ENCODE measurements at places on chromosomes 2 and 18.

DNA sequence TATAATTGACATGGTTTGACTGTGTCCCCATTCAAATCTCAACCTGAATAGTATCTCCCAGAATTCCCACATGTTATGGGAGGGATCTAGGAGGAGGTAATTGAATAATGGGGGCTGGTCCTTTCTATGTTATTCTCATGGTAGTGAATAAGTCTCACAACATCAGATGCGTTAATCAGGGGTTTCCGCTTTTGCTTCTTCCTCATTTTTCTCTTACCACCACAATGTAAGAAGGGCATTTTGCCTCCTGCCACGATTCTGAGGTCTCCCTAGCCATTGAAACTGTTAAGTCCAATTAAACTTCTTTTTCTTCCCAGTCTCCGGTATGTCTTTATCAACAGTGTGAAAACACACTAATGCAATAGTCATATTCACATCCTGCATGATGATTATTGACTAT lies 1073.3 kb upstream of the CDH2 start:
- no peaks in the 10 kb centered on the region for H3K4me1 ChIP-seq
- H3K36me3 ChIP-seq, result no peaks in the 10 kb centered on the region
- DNase-seq, result no peak
- no peak overlapping the region for H3K4me3 ChIP-seq

- H3K36me3 ChIP-seq, result no peaks in the 10 kb centered on the region
- H3K4me1 ChIP-seq, result no peaks in the 10 kb centered on the region
- no peak for DNase-seq
- no peak overlapping the region for H3K4me3 ChIP-seq
- no peaks in the 10 kb centered on the region for H3K27me3 ChIP-seq
Measured at GRCh38 chr2:205865056-205865455, 182.8 kb downstream of the NRP2 start.

DNA sequence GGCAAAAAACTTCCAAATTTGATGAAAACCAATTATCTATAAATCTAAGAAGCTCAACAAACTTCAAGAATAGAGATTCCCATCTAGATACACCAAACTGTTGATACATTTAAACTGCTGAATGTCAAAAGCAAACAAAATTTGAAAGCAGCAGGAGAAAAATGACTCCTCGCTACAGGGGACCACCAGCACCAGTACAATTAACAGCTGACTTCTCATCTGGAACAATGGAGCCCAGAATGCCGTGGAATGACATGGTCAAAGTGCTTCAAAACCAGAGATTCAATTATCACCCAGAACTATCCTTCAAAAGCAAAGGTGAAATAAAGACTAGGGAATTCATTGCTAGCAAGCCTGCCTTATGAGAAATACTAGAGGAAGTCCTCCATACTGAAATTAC lies 11.6 kb downstream of the SRSF7 start:
- H3K27me3 ChIP-seq, result no peaks in the 10 kb centered on the region
- peaks cover 38% of the 10 kb centered on the region for H3K4me1 ChIP-seq
- H3K36me3 ChIP-seq, result peaks cover 20% of the 10 kb centered on the region
- no peak overlapping the region for H3K27ac ChIP-seq

- no peak overlapping the region for H3K27ac ChIP-seq
- H3K4me3 ChIP-seq, result no peak overlapping the region
- no peaks in the 10 kb centered on the region for H3K36me3 ChIP-seq
- no peaks in the 10 kb centered on the region for H3K27me3 ChIP-seq
- no peaks in the 10 kb centered on the region for H3K4me1 ChIP-seq
- no peak for DNase-seq
Measured at GRCh38 chr2:29108225-29108624, 7.0 kb upstream of the CLIP4 start.

DNA sequence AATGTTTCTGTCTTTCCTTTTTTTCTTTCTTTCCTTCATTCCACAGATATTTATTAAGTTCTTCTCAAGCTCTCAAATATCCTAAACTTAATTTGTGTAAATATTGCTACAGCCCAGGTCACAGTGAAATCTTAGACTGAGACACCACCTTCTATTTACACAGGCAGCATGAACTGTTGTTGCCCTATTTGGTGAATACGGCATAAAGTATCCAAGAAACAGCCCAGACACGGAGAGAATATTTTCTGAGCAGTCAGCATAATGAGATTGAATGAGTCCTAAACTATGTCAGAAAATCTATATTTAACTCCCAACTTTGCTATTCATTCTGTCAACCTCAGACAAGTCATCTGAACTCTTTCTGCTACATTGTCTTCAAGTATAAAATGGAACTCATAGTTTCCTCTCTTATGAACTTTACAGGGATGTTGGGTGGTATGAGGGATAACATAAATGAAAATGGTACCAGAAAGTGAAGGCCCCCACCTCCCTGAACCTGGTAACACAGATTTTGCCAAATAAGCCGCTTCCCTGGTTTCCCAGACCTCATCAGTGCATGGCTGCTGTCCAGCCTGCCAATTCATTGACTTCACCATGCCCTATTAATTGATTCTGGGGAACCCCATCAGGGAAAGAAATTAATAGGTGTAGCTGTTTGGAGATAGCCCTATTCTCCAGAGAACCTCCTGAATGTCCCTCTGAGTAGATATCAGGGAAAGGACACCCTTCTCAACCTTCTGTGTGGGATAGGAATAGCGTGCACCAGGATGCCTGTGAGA lies 235.9 kb downstream of the SETBP1 start:
- H3K27ac ChIP-seq, result no peak overlapping the region
- H3K27me3 ChIP-seq, result no peaks in the 10 kb centered on the region
- no peak overlapping the region for H3K4me3 ChIP-seq
- H3K36me3 ChIP-seq, result no peaks in the 10 kb centered on the region
- no peaks in the 10 kb centered on the region for H3K4me1 ChIP-seq

DNA sequence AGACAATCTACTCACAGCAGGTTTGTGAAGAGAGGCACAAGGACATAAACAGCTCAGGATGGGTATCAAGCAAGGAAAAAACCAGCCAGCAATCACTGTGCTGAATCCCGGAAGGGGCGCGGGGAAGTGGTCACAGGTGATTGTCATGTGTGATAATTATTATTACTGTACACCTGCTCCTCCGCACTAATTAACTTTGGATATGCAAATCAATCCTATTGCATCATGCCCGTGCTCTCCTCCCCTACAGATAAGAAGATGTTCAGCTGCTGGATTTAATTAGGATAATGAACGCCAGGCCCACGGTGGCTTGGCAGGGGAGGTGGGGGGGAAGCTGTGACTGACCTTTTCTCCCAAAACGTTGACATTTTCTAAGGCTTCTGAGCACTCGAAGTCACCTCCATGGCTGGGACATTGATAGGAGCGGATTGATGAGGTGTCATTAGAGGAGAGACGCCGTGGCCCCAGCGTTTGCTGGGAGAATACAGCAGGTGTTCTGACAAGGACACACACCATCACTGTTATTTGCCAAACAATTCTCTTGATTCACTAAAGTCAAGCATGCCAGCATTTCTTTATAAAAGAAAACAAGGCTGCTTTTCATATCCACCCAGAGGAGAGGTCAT lies 160.3 kb upstream of the VRK2 start:
- no peaks in the 10 kb centered on the region for H3K4me1 ChIP-seq
- H3K36me3 ChIP-seq, result no peaks in the 10 kb centered on the region
- no peaks in the 10 kb centered on the region for H3K27me3 ChIP-seq
- no peak overlapping the region for H3K4me3 ChIP-seq
- H3K27ac ChIP-seq, result no peak overlapping the region

DNA sequence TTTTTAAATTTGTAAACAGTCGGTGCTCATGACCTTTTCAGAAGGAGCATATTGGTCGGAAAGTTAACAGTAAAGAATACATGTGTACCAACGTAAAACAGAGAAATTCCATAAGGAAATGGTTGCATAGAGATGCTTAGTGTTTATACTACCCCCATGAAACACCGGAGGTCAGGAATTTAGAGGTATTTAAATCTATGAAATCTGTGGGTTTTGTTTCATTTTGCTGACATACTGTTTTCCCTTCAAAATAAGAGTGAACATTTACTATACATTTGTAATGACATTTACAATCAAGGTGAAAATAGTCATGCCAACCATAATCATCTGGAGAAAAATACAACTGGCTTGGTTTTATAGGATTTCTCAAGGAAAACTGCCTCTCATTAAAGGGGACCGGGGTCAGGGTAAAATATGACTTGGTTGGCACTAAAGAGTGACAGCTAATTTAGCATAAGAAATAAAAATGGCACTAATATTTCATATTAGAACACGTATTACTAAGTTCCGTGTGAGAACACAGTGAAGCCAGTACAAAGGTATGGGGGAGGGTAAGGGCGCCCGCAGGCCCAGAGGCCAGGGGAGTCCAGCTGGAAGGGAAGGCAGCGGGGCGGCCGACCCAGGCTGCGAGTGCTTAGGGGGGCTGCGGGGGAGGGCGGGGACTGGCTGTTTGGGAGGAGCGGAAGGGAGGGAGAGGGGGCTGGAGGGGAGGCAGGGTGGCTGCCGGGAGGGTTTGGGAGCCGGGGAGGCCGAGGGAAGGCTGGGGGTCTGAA lies 1.1 kb upstream of the RNU4ATAC start:
- peak overlapping the region; percentile 100 for H3K27ac ChIP-seq
- H3K27me3 ChIP-seq, result no peaks in the 10 kb centered on the region
- peaks cover 5% of the 10 kb centered on the region for H3K36me3 ChIP-seq
- peaks cover 24% of the 10 kb centered on the region for H3K4me1 ChIP-seq
- peak overlapping the region; percentile 96 for H3K4me3 ChIP-seq
- peak; percentile 7 for DNase-seq

DNA sequence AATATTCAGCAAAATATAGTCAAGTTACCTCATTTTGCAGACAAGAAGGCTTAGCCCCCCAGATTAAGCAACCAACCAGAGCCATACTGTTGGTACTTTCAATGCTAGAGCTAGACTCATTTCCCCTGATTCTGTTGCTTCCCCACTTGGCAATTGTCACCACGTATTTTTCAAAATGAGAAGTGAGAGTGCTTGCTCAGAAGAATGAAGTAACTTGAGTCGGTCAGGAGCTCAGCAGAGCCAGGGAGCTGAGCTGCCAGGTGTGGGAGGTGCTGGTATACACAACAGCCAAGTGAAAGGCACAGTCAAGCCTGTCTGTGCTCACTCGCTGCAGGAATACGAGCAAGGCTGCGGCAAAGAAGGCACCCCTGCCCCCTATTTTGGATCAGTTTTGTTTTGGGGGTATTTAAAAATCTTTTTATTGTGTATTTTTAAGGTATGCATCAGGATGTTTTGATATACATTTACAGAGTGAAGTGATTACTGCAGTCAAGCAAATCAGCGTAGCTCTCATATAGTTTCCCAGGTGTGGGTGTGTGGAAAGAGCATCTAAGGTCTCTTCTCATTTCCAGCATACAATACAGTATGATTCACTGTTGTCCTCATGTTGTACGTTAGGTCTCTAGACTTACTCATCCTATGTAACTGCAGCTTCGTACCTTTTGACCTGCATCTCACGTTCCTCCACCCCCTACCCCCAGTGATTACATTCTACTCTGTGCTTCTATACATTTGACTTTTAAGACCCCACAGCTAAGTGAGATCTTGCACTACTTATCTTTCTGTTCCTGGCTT lies 62.4 kb downstream of the MRPS9 start:
- no peak overlapping the region for H3K27ac ChIP-seq
- peaks cover 21% of the 10 kb centered on the region for H3K36me3 ChIP-seq
- H3K4me1 ChIP-seq, result no peaks in the 10 kb centered on the region
- DNase-seq, result no peak
- no peaks in the 10 kb centered on the region for H3K27me3 ChIP-seq
- no peak overlapping the region for H3K4me3 ChIP-seq

DNA sequence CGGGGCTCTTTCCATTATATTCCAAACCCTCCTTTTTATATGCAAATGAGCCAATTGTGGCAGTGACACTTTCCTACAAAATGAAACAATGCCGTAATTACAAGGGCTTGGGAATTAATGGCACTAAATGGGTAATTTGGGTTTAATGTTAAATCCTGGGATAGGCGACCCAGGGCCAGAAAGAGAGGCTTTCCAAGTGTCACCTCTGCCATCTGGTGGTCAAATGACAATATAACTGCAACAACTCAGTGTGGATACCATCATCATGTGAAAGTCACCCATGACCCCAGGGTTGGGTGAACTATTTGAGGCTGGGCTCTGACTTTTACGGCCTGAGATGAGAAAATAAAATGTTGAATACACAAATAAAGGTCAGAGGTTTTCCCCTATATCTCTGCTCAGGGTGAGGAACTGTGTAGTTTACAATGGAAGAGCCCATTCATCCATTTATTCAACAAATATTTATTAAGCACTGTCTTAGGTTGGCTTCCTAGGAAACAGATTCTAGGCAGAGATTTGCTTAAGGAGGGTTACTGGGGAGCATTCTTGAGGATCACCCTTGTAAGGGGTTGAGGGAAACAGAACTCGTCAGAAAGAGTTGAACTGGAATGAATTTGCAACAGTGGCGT lies 13.6 kb upstream of the THADA start:
- H3K4me3 ChIP-seq, result no peak overlapping the region
- no peaks in the 10 kb centered on the region for H3K36me3 ChIP-seq
- peaks cover 4% of the 10 kb centered on the region for H3K4me1 ChIP-seq
- H3K27ac ChIP-seq, result no peak overlapping the region
- H3K27me3 ChIP-seq, result no peaks in the 10 kb centered on the region

DNA sequence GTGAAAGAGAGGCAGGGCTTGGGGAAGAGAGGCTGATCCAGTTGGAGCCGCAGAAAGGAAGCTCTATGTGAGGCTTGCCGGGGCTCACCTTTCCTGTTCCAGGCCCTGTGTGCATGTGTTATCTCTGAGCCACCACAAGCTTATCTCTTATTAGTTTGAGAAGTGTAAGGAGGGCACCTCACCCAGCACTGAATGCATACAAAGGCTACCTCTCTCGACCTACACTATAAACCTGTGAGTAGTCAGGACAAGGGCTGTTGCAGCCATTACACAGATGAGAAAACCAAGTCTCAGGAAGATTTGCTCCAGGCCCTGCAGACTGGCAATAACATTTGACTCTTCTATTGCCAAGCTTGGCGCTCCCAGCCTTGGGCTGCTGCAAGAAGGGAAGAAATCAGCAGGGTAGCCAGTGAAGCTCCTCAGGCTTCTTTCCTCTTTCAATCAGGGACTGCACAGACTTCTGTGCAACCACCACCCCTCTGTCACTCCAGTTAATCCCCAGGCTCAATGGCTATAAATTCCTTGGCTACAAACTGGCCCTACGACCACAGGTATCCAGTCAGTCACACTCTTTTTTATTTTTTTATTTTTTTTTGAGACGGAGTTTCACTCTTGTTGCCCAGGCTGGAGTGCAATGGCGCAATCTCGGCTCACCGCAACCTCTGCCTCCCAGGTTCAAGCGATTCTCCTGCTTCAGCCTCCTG lies 73.8 kb downstream of the CLHC1 start:
- no peak overlapping the region for H3K27ac ChIP-seq
- no peak for DNase-seq
- H3K4me1 ChIP-seq, result no peaks in the 10 kb centered on the region
- H3K4me3 ChIP-seq, result no peak overlapping the region
- no peaks in the 10 kb centered on the region for H3K36me3 ChIP-seq

DNA sequence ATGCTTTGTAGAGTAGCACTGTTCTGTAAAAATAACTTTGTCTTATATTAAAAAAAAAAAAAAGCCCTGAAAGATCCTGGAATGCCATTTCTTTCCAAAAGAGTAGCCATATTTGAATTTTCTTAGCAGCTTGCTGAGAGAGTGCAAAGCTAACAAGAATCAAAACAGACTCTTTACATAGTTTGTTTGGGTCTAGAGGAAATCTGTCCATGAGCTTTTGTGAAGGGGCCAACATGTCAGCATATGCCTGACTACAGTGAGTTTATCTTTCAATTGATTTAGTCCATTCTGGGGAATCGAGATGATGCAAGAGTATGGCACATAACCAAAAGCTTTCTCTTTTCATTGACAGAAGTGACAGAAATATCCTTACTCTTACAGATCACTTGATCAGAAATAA lies 777.7 kb upstream of the ACVR2A start:
- H3K36me3 ChIP-seq, result no peaks in the 10 kb centered on the region
- no peaks in the 10 kb centered on the region for H3K4me1 ChIP-seq
- H3K27me3 ChIP-seq, result no peaks in the 10 kb centered on the region
- no peak overlapping the region for H3K4me3 ChIP-seq
- no peak for DNase-seq

GRCh38 chr2:3211256-3212060 lies 166.2 kb downstream of the EIPR1 start:
- H3K27ac ChIP-seq, result no peak overlapping the region
- DNase-seq, result no peak
- H3K4me3 ChIP-seq, result no peak overlapping the region
- no peaks in the 10 kb centered on the region for H3K27me3 ChIP-seq
